ENCODE measurements at places on chromosomes 1 and 21.

DNA sequence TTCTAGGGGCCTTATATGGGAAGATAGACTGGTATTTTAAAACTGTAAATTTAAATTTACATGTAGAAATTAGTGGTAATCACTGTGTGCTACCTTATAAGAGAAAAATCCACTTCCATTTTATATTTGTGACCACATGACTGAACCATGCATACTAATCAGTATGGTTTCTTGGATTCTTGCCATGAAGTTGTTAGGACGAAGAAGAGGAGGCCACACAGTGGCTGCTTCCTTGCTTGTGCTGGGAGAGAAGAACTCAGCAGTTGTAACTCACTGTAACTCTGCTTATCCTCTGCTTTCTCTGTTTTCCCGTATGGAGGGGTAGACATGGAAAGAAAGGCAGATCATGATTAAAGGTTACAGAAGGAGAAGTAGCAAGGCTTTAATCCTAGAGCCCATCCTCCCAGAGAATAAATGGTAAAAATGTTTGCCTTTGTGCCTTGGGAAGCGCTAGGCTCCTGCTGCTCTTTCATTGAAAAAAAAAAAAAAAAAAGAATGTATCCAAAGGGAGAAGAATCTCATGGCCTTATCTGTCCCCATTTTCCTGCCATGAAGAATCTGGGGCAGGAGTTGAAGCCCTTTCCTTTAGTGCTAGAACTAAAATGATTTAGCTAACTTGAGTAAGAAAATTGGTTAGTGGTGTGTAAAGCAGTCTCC lies 32.4 kb downstream of the KCTD3 start:
- no peak for DNase-seq

DNA sequence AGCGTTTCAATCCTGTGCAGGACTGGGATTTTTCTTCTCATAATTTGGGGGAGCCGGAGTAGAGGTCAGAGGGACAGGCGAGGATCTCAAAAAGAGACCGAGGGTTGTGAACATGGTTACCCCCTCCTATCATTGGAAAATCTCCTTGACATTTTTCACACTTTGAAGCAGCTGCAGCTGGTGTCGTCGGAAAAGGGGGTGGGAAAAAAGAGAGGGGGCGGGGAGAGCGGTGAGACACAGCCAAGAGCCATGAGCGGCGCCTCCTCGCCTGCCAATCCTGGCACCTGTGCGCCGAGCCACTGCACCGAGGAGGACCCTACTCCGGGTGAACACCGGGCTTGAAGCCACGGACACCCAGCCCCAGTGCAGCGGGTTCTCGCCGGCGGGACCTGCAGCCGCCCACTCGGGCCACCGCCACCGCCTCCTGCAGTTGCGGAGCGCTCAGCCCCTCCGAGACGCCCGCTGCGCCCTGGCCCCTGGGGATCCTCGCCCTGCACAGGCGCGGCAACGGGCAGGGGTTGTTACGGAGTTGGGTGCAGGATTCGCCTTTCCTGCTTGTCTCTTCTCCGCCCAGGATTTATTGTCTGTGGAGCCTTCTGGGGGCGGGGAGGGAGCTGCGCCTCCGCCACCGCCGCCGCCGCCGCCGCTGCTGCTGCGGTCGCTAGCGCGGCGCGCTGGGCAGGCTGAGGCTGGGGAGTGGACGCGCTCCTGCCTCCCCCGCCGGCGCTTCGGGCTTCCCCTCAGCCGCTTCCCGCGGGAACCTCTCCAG lies at the start of gene LRRC7:
Gene LRRC7, plus strand, starts transcription at position 271 of the 769 bp plus-strand sequence. CDS start 718 bp downstream, outside the sequence.
- DNase-seq, result no peak

DNA sequence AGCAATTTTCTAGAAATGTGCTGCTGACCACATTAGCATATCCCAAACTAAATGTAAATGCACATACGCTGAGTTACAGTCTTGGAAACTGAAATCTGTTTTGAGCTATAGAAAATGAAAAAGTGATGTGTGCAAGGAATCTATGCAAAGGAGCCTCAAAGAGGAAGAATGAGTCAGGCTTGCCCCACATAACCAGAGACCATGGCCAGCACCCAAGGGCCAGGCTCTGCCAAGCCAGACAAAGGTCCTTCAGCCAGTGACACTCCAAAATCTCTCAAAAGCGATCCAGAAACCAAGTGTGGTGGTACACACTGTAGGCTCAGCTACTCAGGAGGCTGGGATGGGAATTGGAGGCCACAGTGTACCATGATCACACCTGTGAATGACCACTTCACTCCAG lies 195.2 kb downstream of the TOMM20 start:
- no peak for DNase-seq

GRCh38 chr1:25683177-25683576 lies 66.6 kb downstream of the MAN1C1 start:
- no peak for DNase-seq

DNA sequence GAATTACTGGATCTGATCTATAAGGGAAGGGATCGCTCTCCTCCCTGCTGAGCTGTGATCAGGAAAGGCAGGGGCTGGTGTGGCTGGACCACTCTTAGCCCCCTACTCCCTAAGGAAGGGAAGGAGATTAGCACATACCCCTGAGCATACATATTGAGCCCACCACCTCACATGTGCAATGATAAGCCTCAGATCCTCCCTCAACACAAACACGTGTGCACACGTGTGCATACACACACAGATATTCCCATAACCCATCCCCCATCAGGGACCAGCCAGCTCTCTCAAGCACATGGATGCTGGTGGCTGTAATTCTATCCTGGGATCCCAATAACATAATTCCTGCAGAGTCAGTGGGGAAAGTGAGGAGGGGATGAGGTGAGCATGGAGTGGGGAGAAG lies 21.2 kb downstream of the SYT2 start:
- no peak for DNase-seq

DNA sequence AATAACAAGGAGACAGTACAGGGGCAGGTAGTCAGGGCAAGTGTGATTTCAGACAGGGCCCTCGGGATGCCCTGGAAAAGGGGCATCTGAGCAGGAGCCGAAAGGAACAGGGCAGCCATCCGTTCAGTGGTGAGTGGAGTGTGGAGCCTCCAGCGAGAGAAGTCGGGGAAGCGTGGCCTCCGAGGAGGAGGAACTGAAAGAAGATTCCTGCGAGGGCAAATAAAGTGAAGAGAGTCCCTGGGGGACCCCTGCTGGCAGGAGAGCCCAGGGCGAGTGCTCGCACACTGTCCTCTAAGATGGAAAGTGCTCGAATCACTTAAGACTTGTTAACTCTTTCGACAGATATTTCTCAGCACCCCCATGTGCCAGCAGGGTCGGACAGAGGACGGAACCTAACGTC lies 3.5 kb upstream of the UTS2 start:
- no peak for DNase-seq

- DNase-seq, result peak; percentile 39
These were observed 15.7 kb upstream of the GLIS1 start for GRCh38 chr1:53754484-53755312.

- DNase-seq, result no peak
These were observed 7.5 kb downstream of the SRSF11 start for GRCh38 chr1:70228670-70229069.

DNA sequence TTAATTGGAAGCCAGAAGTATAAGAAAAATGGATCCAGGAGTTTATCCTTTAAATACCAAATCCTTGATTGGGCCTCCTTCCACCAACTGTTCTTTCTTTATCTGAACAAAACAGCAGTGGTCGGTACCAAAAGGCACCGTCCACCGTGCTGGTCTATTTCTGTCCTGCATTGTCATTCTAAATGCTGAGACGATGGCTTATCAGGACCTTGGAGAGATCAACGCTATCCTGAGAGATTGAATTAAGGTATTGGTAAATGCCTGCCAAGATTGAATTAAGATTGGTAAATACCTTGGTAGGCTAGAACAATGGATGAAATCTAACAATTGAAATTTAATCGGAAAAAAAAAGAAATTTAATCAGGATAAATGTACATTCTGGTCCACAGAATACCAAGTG lies 73.4 kb upstream of the SOD1 start:
- DNase-seq, result no peak

DNA sequence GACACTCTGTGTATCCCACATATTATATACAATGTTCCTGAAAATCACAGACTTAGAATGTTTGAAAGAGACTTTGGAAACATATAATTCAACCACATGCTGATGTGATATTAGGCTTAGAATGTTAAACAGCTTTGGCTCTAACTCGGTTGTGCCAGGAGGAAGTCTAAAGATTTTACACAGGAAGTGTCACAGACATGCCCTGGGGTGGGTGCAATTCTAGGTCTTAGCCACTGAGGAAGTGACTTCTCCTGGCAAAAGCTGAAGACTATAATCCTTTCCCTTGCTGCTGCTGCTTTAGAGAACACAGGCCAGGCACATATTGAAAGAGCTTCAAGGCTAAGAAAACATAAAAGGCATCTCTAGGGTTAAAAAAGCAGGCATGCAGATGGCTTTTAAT lies 51.0 kb downstream of the RPL5 start:
- no peak for DNase-seq

DNA sequence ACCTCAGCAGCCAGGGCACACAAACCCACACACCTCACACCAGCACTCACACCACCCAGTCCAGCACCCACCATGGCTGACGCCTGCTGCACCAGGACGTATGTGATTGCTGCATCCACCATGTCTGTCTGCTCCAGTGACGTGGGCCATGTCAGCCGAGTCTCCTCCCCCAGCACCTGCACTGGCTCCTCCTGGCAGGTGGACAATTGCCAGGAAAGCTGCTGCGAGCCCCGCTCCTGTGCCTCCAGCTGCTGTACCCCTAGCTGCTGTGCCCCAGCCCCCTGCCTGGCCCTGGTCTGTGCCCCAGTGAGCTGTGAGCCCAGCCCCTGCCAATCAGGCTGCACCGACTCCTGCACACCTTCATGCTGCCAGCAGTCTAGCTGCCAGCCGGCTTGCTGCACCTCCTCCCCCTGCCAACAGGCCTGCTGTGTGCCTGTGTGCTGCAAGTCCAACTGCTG lies at the start of gene KRTAP10-8:
Gene KRTAP10-8, plus strand, starts transcription at position 51 of the 458 bp plus-strand sequence. Its CDS starts 22 bp downstream, at position 73.
- DNase-seq, result no peak

DNA sequence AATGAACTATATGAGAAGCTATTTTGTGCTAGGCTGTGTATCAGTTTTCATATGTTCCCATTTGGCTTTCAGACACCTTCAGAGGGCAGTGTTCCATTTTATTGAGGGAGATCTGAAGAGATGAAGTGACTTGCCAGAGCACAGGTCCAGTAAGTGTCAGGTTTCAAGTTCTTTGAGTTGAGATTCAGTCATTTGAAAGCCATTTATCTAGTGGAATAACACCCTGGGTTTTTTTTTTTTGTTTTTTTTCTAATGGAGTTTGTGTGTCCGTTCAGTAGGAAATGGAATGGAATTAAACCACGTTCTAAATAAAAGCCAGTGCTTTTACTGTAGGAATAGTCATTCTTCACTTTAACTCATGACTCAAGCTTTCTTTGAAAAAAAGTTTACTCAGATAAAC lies 652.9 kb upstream of the USP24 start:
- DNase-seq, result no peak

- DNase-seq, result no peak
These were observed 90.4 kb downstream of the BACH1 start for GRCh38 chr21:29389136-29389535.

GRCh38 chr1:2477309-2477708 lies 1.2 kb downstream of the PLCH2 start:
- DNase-seq, result no peak

DNA sequence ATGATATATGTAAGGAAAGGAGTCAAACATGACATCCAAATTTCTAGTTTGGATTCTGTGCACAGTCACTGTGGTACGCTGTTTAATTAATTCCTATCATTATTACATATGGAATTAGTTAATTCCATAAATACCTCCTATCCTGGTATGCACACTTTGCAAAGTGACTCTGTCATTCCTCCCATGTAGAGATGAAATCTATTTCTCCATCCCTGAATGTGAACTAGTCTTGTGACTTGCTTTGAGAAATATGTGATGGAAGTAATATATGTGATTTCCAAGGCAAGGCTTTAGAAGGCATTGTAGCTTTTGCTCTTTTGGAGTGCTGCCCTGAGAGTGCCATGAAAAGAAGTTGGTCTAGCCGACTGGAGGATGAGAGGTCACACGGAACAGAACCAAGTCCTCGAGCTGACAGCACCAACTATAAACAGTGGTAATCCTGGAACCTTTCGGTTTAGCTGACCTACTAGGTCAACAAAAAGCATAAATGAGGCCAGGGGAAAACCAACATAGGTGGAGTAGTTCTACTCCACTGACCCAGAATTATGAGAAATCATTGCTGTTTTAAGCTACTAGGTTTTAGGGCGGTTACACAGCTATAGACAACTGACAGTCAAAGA lies 1.5 kb downstream of the SELENOF start:
- no peak for DNase-seq

GRCh38 chr1:105793536-105794146 lies 1262.8 kb upstream of the PRMT6 start:
- DNase-seq, result peak; percentile 5

GRCh38 chr1:85584264-85584781 lies 3.8 kb downstream of the CCN1 start:
- no peak for DNase-seq

GRCh38 chr21:44450999-44451398 lies 4.3 kb upstream of the LRRC3 start:
- DNase-seq, result no peak

DNA sequence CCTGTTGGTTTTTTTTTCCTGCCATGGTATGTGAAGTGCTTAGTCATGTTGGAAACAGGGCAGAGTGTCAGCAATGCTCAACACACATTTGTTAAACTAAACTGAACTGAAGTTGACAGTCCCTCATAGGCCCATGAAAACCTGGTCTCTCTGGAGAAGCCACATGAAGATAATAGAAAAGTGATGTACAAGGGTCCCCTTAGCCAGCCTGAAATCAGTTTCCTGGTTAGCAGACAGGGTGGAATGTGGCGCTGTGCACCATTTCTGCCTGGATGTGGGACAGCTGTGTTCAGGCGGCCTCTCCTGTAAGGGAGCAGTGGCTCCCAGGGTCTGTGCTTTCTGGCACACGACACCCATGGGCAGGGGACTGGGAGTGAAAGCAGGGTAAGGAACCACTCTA lies 9.9 kb upstream of the CHI3L1 start:
- no peak for DNase-seq

DNA sequence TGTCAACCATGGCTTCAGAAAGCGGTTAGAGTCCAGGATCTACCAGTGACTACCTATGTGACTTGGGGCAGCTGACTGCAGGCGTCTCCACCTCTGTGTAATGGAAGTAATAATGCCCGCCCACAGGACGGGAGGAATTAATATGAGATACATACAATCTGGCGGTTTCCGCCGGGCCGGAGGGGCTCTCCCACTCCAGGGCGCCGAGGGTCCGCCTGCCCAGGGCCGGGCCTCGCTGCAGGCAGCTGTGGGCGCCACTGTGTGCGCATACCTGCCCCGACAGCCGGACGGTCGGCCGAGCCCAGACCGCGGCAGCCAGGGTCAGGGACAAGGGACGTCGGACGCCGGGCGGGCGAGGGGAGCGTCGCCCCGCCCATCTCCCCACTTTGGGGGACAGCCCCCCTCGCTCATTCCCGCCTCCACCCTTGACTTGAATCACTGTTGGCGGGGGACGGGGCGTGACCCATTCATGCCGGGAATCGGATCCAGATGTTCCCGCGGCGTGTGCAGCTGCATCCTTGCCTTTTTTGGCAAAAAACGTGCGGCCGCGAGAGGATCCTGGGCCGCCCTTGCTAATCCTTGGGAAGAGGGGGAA lies 6.0 kb upstream of the SF3A3 start:
- no peak for DNase-seq

All from stimulated activated CD4-positive, alpha-beta T cell treated with anti-CD3 and anti-CD28 coated beads, Interleukin-2, amount 100 ng/mL, for 48 hours (primary cell).